Activated T-helper 9 cell treated with anti-CD3 and anti-CD28 coated beads, Interleukin-2, amount 50 U/mL, for 16 hours (primary cell): ENCODE measurements at places on chromosomes 4 and X.

DNA sequence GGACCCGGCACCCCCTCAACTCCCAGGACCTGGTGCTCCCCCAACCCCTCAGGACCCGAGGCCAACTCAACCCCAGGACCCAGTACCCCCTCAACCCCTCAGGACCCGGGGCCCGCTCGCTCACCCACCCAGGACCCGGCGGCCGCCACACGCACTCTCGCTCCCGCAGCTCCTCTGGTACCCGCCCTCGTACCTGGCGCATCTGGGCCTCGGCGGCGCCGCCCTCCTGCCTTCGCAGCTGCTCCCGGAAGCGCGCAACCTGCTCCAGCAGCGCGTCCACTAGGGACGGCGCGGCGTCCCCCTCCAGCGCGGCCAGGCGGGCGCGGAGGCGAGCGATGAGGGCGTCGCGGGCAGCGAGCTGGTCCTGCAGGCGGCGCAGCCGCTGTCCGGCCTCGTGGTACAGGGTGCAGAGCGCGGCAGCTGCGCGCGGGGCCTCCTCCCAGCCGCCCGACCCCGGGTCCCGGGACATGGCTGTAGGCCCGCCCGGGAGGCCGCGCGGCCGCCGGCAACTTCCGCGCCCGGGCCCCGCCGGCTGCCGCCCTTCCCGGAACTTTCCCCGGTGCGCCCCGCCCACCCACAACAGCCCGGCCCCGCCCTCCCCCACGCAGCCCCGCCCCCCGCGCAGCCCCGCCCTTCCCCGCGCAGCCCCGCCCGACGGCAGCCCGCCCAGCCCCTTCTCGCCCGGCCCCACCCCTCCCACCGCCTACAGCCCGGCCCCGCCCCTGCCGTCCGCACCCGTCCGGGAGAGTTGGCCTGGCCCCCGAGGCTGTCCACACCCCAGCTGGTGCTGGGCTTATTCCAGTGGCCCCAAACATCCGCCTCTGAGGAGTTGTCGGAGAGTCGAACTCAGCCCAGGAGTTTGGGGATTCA is at the start of gene TNIP2:
Gene TNIP2, minus strand, starts transcription at position 516 of the 870 bp plus-strand sequence. Its CDS starts 47 bp downstream, at position 469.
- DNase-seq: peak; percentile 73

DNA sequence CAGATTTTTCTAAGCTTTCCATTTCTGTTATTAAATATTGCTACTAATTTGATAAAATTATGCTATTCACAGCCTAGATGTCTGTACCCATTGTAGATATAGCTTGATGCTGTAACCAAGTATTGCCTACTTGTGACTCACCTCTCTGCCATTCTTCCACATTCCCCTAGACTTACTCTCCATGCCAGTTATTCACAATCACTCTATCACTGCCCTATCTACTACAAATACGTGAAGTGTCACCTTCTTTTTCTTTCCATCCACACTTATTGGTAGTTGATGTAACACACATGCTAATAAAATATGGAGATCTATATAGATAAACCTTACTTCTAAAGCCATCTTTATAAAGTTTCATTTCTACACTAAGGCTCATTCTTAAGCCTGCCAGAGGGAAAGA is 179.4 kb upstream of the PACRGL start:
- no peak for DNase-seq

- DNase-seq: no peak
Observed at GRCh38 chr4:42673082-42673425, 16.1 kb upstream of the ATP8A1 start.

GRCh38 chr4:101188906-101189305 is 158.4 kb downstream of the PPP3CA start:
- no peak for DNase-seq

- no peak for DNase-seq
Observed at GRCh38 chr4:152188801-152189200, 347.1 kb downstream of the FBXW7 start.

- DNase-seq: no peak
Observed at GRCh38 chrX:52870046-52870445, 2.2 kb upstream of the XAGE3 start.

DNA sequence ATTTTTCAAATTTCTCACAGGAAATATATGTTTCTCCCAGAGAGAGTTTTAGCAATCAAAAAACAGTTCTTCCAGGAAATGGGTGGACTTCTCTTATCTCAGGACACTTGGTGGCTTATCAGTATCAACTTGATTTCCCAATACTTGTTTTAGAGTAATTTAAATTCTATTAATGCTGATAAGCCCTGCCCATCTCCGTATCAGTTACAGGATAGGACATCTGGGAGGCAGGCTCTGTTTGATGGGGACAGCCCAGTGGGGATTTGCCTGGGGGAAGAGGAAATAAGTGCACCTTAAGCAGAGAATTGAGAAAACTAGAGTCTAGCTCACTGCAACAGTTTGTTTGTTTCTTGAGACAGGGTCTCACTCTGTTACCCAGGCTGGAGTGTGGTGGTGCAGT is 43.2 kb upstream of the PDGFRA start:
- no peak for DNase-seq

GRCh38 chrX:13440176-13440575 is 120.3 kb upstream of the ATXN3L start:
- DNase-seq: no peak

- DNase-seq: no peak
Observed at GRCh38 chrX:47145395-47146120, 537 bp downstream of the RBM10 start.

- DNase-seq: no peak
Observed at GRCh38 chr4:34417160-34417559, 1827.2 kb downstream of the ARAP2 start.

- DNase-seq: no peak
Observed at GRCh38 chrX:116694046-116694445, 231.3 kb upstream of the CT83 start.
